Stimulated activated CD8-positive, alpha-beta memory T cell treated with anti-CD3 and anti-CD28 coated beads, Interleukin-4, amount 100 ng/mL, for 24 hours (primary cell): ENCODE measurements at places on chromosomes 6 and 20.

- DNase-seq: no peak
Measured at GRCh38 chr20:41672282-41672681, 54.1 kb upstream of the CHD6 start.

DNA sequence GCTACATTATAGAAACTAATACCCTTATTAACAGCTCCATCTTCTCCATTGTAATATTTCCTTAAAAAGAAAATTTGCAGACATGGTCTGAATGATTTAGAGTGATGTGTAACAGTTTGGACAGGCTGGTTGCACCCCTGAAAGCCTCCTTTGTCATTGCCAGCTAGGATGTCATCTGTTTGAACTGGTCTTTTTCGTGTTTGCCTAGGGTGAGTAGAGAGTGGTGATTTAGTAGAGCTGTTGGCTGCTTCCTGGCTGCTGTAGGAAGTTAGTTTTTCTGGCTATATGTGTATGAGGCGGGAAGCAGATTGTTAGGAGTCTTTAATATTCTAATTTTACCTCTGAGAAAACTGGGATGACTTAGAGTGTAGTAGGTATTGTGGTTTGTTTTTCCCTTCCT is 101.1 kb downstream of the ZFAND3 start:
- no peak for DNase-seq

DNA sequence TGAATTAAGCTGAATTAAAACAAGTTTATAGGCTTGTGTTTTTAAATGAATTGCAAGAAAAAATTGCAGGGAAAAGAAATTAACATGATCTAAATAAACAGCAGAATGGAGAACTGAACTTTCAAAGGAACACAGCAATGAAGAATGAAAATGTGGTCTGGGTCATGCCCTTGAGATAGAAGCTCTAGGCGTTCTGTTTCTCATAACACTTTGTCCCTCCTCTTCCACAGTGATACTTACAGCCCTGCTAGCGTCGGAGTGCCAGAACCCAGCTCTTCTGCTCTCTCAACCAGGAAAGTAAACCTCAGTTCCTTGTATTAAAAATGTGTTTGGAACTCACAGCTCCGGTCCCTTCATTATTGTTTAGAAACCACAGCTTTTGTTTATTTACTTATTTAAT is 11.4 kb downstream of the HMGCLL1 start:
- no peak for DNase-seq

DNA sequence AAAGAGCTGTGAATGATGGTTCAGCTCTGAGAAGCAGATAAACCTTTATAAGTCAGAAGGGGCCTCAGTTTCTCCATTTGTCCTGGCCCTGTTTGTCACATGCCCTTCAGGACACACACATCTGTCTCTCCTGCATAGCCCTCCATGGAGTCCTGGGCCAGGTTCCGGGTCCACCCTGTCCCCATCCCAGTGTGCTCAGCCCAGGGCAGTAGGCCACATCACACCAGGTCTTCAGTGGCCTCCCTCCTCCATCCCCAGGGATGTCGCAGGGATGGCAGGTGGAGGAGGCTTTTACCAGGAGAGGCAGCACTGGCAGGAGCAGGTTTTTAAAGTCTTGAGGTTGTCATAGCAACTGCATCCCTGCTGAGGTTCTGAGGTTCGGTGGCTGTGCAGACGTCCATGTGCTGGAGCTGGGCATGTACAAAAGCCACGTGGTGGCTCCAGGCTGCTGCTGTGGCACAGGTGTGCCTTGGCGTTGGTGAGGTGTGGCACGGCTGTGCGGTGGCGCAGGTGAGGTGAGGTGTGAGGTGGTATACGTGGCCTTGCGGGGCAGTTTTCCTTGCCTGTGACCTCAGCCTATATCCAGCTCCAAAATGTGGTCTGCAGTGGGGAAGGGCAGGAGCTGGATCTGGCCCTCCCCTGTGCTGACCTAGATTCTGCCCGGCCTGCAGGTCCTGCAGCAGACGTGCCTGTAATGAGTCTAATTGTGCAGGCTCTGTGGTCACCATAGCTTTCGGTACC is 8.0 kb upstream of the NPBWR2 start:
- no peak for DNase-seq

DNA sequence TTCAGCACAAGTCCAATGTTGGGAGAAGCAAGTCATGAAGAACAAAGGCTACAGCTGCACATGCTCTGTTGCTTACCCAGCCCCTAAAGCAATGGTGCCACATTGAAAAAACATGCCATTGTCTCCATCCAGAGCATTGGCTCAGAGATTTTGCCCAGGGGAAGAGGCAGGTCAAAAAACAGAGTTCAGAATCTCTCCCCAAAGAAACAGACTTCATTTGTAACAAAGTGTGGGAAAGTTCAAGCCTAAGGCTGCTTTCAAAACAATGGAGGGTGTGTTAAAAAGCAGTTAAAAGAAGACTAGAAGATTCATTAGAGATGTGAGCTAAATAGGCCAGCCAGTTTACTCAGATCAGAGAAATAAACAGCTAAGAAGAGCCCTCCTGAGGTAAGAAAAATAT is 63.6 kb downstream of the DZANK1 start:
- no peak for DNase-seq

- no peak for DNase-seq
Measured at GRCh38 chr20:19901226-19901625, 115.9 kb upstream of the NAA20 start.

DNA sequence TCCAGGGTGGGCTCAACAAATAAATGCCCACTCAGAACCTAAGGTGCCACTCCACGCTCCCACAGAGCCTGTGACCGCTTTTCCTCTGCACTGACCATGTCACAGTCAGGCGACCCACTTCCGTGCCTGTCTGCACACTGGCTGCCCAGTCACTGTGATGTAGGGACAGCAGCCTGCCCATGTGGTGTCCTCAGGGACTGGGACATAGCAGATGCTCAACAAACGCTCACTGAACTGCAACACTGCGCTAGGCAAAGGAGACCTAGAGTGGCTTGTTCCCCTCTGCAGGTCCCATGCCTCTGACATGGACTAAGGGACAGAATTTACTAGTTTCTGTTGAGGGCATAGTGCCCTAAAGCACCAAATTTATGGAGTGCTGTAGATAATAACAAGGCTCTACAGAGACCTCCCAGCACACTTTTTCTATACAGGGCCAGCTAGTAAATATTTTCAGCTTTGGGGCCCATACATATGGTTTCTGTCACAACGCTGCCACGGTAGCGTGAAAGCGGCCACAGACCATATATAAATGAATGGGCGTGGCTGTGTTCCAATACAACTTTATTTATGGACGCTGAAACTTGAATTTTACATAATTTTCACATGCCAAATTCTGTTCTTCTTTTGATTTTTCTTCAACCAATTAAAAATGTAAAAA is 57.8 kb upstream of the MRPS10 start:
- no peak for DNase-seq

DNA sequence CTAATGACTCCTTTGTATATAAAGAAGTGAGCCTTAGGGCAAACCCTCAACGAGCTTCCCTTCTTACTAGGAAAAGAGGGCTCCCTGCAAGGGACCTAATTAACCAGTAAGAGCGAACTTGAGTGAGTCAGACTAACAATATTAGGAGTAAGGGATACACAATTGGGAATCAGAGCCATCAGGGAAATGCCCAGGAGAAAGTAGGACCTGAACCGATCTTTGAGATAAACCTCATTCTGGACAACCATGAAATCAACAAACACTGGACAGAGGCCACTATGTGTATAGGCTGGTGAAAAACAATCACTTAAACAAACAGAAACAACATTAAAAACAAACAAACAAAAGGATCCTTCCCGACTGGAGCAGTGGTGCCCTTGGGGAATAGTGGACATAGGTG is 120.8 kb downstream of the EDN1 start:
- DNase-seq: no peak

DNA sequence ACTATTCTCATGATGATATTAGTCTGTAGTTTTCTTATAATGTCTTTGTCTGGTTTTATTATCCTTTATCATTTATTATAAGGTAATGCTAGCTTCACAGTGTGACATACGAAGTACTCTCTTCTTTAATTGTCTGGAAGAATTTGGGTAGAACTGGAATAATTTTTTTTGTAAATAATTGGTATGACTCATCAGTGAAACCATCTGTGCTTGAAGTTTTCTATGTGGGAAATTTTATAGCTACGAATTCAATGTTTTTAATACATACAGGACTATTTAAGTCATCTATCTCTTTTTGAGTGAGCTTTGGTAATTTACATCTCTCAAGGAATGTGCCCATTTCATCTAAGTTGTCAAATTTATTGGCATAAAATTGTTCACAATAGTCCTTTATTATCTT is 86.3 kb downstream of the SOD2 start:
- DNase-seq: no peak

GRCh38 chr6:3355358-3356055 is 96.8 kb downstream of the PSMG4 start:
- no peak for DNase-seq

DNA sequence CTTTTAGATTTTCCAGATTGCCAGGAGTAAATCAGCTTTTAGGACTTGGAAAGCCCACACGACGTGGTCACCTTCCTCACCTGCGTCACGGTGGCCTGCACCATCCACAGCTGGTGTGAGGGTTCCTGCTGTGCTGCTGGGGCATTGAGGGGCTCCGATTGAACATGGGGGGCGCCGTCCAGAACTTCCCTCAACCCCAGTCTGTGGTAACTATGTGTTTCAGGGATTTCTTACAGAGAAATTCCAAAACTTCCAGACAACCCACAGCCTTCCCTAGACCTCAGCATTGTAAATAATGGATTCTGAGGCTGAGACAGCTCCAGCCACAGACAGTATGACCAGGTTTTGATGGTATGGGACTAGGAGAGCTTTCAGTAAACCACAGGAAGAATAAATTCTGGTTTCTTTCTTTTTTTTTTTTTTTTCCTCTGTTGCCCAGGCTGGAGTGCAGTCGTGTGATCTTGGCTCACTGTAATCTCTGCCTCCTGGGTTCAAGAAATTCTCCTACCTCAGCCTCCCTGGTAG is 46.7 kb upstream of the IRF4 start:
- no peak for DNase-seq
